ENCODE measurements at places on chromosomes 7 and 10.

DNA sequence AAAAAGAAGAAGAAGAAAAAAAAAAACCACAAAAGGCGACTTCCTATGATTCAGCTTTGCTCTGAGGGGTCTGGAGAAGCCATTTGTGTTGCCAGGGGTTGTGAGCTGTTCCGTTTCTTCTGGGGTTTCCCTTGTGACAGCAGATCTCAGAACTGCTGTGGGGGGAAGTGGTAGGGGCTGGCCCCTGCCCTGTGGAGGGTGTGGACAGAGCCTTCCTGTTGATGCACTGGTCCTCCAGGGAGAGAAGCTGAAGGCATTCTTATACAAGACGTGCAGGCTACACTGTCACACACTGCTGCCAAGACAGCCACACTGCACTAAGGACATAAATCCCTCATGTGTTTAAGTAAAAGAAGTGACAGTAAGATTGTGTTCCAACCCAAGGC is 17.3 kb upstream of the CSGALNACT2 start:
- DNase-seq: peak; percentile 53

- DNase-seq: no peak
These were observed 43.1 kb downstream of the BAIAP2L1 start for GRCh38 chr7:98357751-98358161.

DNA sequence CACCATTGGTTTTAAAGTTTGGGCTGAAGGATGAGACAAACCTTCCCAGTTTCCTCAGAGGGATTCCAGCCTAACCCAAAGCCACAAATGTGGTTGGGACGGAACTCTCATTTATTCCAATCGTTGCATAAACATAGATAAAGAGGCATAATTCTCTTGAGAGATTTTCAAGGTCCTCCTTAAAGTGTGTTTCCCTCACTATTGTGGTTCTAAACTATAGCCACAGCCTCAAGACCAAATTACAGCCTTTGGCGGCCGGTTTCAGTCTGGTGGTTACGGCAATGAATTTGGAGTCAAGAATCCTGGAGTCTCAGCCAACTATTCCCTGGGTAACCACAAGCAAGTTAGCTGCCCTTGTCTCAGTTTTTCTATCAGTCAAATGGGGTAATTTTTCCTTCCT is 42.6 kb downstream of the SEM1 start:
- no peak for DNase-seq

GRCh38 chr10:23474626-23475025 is 35.8 kb downstream of the OTUD1 start:
- DNase-seq: no peak

GRCh38 chr10:2054728-2055127 is 317.4 kb upstream of the ADARB2 start:
- no peak for DNase-seq

DNA sequence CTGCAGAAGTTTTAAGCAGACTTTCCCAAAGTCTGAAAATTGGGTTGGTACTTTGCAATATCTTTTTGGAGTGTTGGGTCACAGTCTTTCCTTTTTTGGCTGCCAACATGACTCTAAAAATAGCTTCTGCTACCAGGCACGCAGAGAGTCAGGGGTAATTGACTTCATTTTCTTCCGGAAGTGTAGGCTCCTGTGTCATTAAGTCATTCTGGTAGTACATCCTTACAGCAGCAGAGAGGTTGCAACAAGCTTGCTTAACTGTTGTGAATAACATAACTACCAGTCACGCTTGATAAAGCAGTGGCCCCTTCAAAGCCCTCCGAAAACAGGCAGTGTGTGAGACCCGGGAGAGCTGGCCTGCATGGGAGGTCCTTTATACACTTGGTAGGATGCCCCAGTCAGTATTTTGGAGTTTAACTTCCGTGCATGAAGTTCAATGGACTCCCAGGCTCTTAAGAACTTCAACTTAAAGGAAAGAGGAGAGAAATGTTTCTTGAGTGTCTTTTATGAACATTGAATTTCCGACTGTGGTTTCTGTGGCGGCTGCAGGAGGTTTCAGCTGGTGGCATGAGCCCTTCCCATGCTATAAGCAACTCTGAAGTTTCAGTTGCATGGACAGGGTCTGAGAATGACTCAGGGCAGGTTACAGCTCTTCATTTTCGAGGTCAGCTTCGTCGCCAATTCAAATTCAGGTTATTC is 310.7 kb downstream of the GALNT17 start:
- DNase-seq: no peak

DNA sequence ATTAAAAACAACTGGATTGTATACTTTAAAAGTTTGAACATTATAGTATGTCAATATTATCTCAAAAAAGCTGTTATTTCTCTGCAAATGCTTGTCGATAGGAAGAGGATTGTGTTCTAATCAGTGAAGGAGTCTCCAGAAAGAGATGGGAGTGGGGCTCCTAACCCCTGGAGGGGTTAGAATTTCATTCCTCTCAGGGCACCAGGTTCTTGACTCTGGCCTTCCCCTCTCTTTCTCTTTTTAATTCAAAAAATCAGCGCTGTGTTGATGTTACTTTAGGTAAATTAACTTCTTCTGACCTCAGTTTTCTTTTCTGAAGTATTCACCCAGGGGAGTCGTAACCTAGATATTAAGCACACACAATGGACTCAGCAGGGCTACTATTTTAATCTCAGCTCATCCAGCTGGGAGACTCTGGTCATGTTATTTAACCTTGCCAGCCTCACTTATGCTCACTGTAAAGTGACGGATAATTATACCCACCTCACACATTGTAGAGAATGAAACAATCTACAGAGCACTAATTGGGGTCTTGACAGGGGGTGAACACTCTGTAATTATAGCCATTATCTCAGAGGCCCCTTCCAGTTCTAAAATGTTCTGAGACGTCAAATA is 59.4 kb downstream of the GCC1 start:
- DNase-seq: no peak

GRCh38 chr10:118595598-118596425 is at the start of gene PRLHR:
Gene PRLHR, minus strand, starts transcription at chr10:118595648. Its CDS starts 404 bp downstream, at chr10:118595244.
- DNase-seq: no peak

- no peak for DNase-seq
These were observed 49.5 kb upstream of the HDAC9 start for GRCh38 chr7:18445916-18446520.

- no peak for DNase-seq
These were observed 410.5 kb upstream of the C7orf33 start for GRCh38 chr7:148180075-148180474.

- peak; percentile 70 for DNase-seq
These were observed 221.6 kb upstream of the MKLN1 start for GRCh38 chr7:131105799-131106680.

DNA sequence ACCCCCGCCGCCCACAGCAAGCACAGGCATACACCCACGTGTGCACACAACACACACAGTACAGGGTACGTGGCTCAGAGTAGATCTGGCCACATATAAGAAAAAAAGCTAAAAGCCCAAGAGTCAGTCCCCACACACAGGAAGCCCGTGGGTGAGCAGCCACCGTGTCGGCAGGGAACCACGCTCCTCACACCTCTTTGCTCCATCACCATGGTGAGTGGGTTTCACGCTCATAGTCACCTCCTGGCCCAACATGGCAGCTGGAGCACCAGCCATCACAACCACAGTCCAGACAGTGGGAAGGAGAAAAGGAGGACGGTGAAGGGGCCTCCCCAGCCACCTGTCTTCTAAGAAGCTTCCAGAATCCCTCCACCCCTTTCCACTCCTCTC is 76.0 kb upstream of the PDGFA start:
- DNase-seq: no peak

DNA sequence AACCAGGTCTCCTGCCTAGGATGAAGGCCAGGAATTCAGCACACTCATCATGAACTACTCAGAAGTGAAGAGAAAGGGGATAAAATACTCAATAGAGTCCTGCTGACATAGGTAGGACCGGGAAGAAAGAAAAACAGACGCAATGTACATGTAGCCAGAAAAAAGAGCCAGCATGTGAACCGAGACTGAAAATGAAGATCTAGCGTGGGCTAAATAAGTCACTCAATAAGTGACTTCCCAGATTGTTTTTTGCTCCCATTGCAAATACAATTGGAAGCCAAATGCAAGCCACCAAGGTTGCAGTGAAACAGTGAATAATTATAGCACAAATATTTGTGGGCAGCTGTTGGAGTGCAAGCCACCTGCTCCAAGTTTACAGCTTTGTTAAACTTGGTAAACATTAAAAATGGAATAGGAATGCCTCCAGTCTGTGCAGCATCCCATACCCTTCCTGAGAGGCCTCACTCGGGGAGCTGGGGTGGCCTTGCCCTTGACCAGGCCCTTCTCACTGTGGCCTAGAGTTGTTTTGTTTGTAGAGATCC is 34.7 kb upstream of the HPS1 start:
- no peak for DNase-seq

DNA sequence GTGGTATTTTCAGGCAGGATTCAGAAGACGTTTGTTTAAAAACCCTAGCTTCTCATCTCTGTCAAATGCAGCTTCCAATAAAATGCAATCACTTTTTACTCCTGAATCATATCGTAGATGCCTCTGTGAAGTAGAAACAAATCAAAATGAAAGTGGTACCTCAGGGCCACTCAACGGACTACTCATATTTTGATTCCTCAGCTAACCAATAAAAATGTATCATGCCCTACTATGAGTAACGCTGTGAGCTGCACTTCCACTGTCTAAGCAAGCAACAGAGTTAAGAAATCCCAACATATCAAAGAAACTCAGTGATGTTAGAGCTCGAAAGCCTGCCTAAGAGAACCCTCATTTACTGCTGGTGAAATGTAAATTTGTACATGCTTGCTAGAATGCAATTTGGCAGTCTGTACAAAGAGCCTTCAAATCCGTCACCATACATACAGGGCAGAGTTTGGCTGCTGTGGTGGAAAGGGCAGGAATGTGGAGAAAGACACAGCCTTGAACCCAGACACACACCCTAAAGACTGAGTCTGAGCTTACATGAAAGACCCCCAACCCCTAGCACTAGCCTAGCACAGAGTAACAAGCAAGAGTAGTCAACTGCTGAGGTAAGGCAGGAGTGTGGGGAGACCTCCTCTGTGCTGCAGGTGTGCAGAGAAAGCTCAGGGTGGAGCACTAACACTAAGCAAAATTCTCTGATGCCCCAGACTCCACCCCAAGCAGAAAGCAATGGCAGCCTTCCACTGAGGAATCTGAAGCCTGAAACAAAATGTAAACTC is 151.5 kb downstream of the ANK3 start:
- no peak for DNase-seq

GRCh38 chr10:111151595-111152307 is 74.9 kb downstream of the ADRA2A start:
- no peak for DNase-seq

DNA sequence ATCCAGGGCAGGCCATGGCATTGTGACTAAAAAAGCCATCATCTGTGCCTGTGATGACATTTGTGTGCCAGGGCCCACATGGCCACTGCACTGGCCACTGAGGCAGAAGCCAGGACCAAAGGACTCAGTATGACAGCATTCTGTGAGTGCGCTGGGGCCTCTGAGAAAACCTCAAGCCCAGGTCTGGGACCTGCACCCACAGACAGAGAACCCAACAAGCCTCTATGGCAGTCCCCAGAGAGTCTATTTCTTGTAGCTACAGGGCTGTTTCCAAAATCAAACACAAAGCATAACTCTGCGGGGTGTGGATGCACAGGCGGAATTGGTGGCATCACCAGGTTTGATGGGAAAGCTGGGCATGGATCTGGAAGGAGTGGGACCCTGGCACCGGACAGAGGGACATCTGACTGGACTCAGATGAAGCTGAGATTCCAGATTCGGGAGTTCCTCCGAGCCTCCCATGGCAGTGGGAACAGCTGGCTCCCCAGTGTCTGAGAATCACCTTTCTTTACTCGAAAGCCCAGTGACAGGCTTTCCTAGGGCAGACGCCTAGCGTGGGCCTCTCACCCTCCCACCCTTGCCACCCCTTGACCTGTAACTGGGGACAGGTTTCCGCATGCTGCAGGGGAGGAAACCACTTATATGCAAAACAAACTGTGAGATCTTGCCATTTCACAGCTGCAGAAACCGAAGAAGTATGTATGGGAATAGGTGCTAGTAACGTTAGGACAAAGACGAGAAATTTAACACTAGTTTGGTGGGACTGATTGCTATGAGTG is 70.6 kb upstream of the RHEB start:
- DNase-seq: no peak

- no peak for DNase-seq
These were observed 77.2 kb upstream of the NPTX2 start for GRCh38 chr7:98539865-98540264.

- no peak for DNase-seq
These were observed 217.0 kb upstream of the PODXL start for GRCh38 chr7:131773413-131773812.

DNA sequence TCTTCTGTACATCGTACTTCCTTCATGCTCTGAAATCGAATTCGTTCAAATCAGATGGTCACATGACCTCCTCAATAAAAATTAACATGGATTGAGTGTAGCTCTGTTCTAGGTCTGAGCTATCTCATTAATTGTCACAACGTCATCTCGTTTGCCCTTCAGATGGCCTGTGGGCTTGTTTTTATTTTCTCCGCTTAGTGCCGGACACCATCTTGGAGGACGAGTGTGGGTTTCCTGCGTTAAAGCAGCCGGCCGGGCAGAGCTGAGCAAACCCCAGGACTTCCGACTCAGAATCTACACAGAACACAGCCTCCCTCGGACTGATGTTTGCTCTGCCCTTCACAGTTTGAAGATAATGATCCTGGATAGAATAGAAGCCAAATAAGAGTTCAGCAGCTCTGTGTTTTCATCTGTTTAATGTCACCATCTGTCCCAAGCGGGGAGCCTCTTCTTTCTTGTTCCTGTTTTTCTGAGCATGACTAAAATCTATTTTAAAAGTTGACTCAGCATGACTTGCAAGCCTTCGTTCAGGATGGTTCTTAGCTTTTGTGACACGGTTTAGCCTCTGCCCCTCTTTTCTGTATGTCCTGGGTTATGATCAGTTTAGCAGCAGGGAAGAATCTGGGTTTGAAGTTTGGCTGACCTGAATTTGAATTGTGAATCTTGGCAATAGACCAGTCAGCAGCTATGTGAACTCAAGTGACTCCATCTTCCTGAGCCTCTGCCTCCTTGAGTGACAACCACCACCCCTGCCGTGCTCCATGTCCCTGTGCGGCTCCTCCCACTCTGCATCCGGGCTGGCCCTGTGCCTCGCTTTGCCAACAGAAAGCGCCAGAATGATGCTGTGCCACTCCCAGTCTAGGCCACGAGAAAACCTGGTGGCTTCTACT is 30.6 kb upstream of the GALNTL5 start:
- no peak for DNase-seq

DNA sequence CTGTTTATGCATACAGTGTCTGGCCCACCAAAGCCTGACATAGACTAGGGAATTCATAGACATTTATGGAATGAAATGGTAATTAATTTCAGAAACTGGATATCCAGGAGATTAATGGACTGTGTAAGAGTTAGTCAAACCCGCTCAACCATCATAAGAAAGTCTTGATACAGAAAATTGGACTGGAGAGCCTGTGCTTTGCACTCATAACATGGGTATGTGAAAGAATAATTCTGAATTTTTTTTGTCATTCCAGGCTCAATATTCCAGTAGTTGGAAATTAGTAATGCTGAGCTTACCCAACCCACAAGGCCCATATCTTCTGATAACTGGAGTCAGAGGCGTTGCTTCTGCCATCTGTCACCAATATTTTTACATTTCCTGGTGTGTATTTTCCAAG is 799.7 kb upstream of the IGFBP3 start:
- no peak for DNase-seq

- DNase-seq: peak; percentile 40
These were observed 6.2 kb downstream of the C10orf105 start for GRCh38 chr10:71713135-71714030.

- no peak for DNase-seq
These were observed 56.3 kb downstream of the COL28A1 start for GRCh38 chr7:7479275-7479805.

GRCh38 chr10:112817981-112818777 is 131.9 kb upstream of the TCF7L2 start:
- DNase-seq: no peak

- no peak for DNase-seq
These were observed 102.4 kb downstream of the PTPN20 start for GRCh38 chr10:47013507-47014154.
